Forelimb muscle (tissue), 1 donor: ENCODE measurements at places on chromosomes 3 and 15.

DNA sequence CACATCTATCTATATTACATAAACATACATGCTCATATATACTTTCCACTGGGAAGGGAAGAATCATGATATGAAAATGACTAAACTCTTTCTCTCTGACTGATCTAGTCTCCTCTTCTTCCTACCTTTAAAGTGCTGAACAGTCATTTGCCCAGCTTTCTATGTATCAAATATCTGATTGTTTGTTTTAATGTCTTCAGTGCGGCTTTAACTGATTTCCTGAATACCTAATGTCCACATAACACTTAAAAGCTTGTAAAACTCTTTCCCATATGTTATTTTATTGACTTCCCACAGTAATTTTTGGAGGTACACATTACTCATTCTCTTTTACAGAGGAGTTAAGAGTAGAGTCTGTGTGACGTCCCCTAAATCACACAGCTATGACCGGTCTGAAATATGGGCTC is 28.2 kb downstream of the CPOX start:
- no peak for DNase-seq

DNA sequence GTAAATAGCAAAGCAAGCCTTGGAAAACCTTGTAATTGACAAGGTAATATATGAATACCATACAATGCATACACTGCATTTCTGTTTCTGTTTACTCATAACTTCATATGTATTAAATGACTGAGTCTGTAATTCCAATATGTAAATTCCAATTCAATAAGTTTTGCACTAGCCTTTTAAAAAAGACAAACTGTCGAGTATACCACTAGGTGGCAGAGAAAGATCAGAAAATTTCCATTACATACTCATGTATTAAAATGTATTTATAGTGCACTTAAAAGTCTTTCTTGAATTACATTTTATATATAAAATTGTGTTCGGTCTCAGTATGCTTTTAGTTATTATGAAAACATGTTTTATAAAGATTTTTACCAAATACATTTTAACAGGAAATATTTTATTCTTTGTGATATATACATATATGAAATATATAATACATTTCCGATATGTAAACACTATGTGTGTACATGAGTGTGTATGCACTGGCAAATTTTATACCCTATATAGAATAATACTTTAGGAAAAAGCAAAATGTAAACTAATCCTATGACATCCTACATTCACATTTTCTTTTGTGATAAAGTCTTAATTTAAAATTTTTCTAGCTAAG is 216.8 kb downstream of the VGLL3 start:
- no peak for DNase-seq

GRCh38 chr3:156253150-156253549 is 132.8 kb downstream of the KCNAB1 start:
- DNase-seq: no peak

GRCh38 chr3:149188494-149188893 is 33.1 kb downstream of the CP start:
- no peak for DNase-seq

DNA sequence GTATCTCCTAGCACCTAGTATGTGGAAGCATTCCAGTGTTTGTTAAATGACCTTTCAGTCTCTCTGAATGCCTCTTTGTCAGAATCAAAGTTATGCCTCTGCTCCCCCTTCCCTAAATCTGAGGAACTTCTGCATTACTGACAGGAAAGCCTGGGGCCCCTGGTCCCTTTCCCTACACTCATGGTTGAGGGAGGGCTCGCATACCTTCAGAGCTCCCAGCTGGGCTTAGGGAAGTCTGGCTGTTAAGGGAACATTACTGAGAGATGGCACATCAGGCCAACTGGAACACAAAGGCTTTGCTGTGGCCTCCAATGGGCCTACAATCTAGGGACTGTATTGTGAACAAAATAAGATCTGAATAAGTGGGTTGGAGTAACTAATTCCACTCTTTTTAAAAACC is 10.3 kb downstream of the PKM start:
- DNase-seq: no peak

GRCh38 chr3:48716508-48716981 is 476 bp downstream of the IP6K2 start:
- no peak for DNase-seq

GRCh38 chr3:197468167-197468566 is 87.6 kb downstream of the BDH1 start:
- DNase-seq: no peak
